ENCODE measurements at places on chromosomes 5 and 9.
A peak's percentile ranks its signal among the peaks of the same experiment; 100 is the strongest.

- no peak for DNase-seq
These were observed 61.8 kb upstream of the RAD23B start for GRCh38 chr9:107221321-107221720.

DNA sequence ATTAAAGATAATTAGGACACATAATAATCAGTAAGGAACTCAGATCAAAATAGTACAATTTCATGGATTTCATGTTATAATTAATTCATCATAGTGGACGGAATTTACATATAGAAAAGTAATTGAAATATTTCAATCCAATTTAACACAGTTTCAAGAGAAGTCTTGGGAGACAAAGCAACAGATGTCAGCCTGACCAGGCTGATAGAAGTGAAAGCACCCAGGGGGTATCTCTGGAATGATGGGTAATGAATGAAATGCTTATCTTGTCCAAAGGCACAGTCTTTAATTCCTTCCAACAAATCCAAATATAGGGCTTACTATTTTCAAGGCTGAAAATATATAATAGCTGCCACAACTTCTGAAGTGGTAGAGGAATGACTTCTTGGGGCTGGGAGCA is 629.3 kb upstream of the RGMB start:
- DNase-seq, result no peak

GRCh38 chr9:136499935-136500910 is 17.4 kb upstream of the SEC16A start:
- DNase-seq, result no peak

DNA sequence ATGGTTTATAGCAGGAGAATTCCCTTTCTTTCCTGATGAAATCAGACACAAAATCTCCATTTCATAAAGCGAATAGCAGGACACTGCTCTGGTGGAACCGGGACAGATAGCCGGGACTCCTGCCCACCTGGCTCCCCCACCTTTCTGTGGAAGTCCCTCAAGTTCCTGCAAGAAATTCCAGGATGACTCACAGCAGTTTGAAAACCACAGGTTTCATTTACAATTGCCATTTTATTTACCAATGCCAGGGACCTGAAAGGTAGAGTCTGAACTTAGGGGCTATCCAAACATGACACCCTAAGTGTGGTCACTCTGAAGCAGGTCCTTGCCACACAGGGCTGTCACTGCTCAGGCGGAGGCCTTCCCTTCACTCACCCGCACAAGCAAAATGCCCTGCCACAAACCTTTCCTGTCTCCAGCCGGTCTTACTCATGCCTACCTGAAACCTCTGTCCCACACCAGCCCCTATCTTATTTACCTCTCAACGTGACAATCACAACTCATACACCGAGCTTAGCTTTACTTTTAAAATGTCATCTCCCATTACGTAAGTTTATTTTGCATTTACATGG is 63.3 kb upstream of the TAF1L start:
- DNase-seq, result no peak

- DNase-seq, result no peak
These were observed 72.3 kb downstream of the RASA1 start for GRCh38 chr5:87339986-87340385.

DNA sequence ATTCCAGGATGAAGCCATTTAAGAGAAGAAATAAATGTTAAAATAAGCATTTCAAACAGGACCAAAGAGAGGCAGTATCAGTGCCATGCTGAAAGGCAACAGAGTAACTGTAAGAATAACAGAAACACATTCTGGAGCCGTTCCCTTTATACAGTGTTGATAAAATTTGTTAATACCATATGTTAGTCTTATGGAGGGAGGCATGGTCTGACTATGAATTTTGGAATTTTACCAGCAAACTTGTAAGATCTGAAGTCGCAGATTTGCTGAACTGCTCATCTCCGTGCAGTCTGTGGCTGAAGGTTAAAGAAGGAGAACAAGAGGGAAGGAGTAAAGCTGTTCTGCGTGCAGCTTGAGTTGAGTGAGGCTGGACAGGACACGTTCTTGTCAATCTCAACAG is 508.4 kb downstream of the NFIB start:
- no peak for DNase-seq

- DNase-seq, result no peak
These were observed 93.8 kb downstream of the CSNK1G3 start for GRCh38 chr5:123605822-123606221.

DNA sequence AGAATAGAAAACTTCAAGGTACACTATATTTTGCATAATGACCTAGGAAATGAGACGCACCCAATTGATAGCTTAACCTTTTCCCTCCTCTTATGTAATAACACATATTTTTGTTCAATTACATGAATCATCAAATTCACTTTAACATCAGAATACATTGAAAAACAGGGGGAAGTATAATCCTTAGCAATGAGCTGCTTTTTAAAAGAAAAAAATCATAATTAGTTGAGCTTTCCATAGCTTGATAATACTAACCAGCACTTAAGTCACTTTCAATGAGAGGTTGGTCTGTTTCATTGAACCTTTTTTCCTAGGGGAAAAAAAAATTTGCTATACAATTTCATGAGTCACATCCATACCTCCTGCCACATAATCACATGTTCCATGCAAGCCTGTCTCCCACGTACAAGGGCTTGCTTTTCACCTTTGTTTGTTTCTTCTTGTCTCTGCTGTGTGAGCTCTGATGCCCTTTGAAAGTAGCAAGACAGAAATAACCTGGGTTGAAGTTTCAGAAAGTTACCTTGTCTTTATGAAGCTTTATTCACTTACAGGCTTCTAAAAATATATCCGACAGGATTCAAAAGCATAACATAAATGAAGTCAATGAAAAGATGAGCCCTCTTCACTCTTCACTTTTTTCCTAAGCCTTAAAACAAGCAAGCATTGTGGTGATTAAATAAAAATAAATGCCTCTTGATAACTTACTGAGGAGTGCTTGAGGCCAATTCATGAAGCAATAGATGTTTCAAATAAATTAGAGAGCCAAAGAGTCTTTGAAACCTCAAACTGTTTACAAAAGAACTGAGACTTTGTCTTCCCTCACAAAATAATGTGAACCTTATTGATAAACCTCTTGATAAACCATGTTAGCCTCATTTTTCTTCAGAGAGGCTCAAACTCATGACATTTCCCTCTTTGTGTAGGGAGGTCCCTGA is 108.5 kb downstream of the FEM1C start:
- no peak for DNase-seq

DNA sequence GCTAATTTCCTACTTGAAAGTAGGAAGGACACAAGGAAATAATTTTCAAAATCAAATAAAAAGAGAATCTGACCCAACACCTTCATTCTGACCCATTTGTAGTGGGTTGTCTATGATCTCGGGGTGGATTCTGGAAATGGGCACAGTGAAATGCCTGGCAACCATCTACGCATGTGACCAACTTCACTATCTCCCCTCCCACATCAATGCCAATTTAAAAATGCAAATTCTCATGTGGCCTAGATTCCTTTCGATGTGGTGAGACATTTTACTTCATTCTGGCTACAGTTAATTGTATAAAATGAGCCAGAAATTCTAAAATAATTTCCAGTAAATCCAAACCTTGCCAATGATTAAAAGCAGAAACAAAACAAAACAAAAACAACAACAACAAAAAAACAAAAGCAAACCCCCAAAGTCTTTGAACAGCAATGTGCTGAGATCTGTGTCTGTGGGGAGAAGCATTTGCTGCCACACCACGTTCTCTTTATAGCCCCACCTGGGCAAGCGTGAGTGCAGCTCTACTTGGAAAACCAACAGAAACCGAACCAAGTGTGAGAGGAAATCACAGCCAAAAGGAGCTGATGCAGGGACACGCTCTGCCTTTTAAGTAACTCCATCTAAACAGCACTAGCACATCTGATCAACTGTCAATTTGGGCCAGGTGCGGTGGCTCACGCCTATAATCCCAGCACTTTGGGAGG is 59.0 kb downstream of the USP20 start:
- no peak for DNase-seq

- DNase-seq, result no peak
These were observed 596 bp upstream of the CDC37L1 start for GRCh38 chr9:4678679-4679267.

- no peak for DNase-seq
These were observed 1.3 kb downstream of the GADD45G start for GRCh38 chr9:89606049-89606623.

GRCh38 chr9:21837501-21837900 is 35.1 kb downstream of the MTAP start:
- DNase-seq, result no peak

- no peak for DNase-seq
These were observed 229.1 kb downstream of the ESM1 start for GRCh38 chr5:54756301-54756700.

DNA sequence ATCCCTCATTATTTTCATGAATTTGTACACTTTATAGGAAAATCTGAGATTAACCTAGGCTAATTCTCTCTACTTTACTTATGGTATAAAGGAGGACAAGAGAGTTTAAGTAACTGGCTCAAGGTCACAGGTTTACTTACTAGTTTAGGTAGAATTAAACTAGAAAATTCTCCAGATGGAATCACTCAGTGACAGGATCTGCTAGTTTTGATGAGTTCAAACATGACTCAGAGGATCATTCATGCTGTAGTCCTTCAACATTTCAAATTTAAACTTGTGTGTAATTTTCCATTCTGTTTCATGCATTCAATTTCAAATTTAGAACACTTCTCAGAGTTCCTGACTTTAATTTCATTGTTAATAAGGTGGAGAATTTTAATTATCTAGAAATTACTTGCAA is 485.7 kb upstream of the TUSC1 start:
- no peak for DNase-seq

- no peak for DNase-seq
These were observed 40.2 kb downstream of the PDE6A start for GRCh38 chr5:149904293-149904886.

- no peak for DNase-seq
These were observed 116.0 kb downstream of the PSD2 start for GRCh38 chr5:139911425-139912120.

DNA sequence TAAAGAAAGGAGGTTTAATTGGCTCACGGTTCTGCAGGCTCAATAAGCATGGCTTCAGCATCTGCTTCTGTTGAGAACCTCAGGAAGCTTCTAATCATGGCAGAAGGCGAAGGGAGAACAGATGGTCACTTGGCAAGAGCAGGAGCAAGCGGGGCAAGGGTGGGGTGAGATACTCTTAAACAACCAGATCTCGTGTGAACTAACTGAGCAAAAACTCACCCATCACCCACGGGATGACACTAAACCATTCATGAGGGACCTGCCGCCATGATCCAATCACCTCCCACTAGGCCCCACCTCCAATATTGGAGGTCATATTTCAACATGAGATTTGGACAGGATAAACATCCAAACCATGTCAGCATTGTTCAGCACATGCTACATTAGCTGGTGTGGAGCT is 89.1 kb upstream of the HAND1 start:
- no peak for DNase-seq

DNA sequence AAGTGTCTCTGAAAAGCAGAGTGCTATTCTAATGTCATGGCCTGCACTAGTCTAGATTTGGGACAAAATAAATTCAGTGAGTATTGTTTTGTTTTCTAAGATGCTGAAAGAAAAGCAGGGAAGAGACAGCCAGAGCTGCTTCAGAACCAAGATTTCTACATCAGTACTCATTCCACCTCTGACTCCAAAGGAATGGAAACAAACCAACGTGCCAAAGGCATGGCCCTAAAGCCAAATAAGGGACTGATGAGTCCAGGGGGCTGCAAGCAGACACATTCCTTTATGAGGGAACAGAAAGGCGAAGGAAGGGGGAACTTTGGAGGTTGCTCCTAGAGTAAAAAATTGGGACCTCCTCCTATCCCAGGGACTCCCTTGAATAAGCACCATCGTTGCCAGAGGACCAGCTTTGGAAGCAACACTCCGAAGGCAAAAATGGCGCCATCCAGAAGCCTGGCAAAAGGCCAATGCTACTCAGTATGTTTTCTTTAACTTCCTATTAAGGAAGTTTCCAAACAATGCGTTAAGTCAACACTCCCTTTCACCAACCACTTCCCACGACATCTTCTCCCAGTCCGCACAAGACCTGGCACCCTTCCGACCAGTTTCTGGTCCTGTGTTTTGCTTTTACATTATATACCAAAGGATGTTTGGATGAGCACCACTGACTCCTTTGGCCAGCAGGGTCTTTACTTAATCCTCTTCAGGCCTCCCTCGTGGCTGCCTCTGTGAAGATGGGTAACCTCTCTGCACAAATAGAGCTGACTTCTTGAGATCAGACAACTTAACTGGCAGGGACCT is 31.6 kb downstream of the ADAM19 start:
- no peak for DNase-seq

DNA sequence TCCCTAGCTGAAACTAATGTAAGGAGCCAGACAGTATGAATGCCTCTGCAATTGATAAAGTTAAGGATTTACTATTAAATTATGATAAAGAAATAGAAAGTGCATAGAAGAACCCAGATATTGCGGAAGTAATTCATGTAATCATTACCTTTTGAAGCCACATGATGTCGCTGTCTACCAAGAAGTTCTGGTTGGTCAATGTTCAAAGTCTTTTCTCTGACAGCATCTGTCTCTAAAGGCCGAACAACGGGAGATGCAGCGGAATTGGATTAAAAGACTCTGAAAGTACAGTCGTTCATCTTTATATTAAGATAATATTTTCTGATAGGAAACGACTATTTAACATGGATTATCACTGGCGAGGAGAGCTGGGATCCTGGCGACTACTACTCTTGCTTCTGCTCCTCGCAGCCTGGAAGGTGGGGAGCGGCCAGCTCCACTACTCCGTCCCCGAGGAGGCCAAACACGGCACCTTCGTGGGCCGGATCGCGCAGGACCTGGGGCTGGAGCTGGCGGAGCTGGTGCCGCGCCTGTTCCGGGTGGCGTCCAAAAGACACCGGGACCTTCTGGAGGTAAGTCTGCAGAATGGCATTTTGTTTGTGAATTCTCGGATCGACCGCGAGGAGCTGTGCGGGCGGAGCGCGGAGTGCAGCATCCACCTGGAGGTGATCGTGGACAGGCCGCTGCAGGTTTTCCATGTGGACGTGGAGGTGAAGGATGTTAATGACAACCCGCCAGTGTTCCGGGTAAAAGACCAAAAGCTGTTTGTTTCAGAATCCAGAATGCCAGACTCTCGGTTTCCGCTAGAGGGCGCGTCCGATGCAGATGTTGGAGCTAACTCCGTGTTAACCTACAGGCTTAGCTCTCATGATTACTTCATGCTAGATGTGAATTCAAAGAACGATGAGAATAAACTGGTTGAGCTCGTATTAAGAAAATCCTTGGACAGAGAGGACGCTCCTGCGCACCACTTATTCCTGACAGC is at the start of gene PCDHA8:
PCDHA8 (plus strand) TSS at position 210 of the 985 bp plus-strand sequence; CDS start at position 345, 135 bp downstream.
- DNase-seq, result peak; percentile 9

- DNase-seq, result no peak
These were observed 36.0 kb upstream of the FBN2 start for GRCh38 chr5:128574041-128574440.

DNA sequence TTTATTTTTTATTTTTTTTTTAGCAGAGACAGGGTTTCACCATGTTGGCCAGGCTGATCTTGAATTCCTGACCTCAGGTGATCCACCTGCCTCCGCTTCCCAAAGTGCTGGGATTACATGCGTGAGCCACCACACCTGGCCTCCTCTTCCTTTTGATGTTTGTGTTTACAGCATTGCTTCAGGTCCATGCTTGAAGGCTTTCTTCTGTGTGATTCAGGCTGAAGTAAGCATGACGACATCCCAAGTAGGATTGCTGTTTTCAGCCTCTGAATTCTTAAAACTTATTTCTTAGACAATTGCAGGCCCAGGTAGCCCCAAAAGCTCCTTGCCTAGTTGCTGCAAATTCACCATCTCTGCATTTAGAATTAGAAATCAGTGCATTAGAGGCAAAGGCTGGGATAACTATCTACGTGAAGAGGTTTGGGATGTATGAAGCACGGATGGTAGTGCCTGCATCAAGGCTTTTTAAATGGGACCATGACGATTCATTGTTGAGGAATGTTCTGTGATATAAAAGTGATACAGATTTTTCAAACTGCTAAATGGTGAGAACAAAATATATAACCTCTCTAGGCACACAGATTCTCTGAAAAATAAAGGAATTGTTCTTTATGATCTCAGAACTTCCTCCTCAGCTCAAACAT is 3.0 kb upstream of the ETF1 start:
- DNase-seq, result no peak
